Chondrocyte (in vitro differentiated cells): ENCODE measurements at places on chromosomes 12 and 14. TPM values are rescaled to one million over a fixed set of nuclear protein-coding genes. Genes with fewer than 3 reads are reported as not detected.

The LRRK2 gene
- 0.05 to 0.36 TPM (median 0.35 TPM) in 3 replicates for total RNA-seq

The SLC25A47 gene
- not detected in 3 replicates for total RNA-seq

The CDK17 gene
- total RNA-seq = 26.8 to 28.5 TPM (median 26.9 TPM) in 3 replicates

The OAS1 gene
- not detected in 3 replicates for total RNA-seq

The TCL1B gene
- total RNA-seq = not detected in 3 replicates

The ZCCHC8 gene
- 16.8 to 21.8 TPM (median 20.2 TPM) in 3 replicates for total RNA-seq

The TPH2 gene
- not detected in 3 replicates for total RNA-seq

The DAO gene
- total RNA-seq = not detected in 3 replicates

The ISM2 gene
- total RNA-seq = 0.20 to 0.26 TPM in 2 of 3 replicates, not detected in the other

The HECTD4 gene
- total RNA-seq = 40.7 to 57.0 TPM (median 42.7 TPM) in 3 replicates

The FGD6 gene
- total RNA-seq = 8.6 to 9.6 TPM (median 9.0 TPM) in 3 replicates

The GPX2 gene
- total RNA-seq = not detected in 3 replicates

The NOXRED1 gene
- total RNA-seq = 0.18 to 0.37 TPM (median 0.27 TPM) in 3 replicates

The TMEM52B gene
- not detected in 3 replicates for total RNA-seq

The C14orf39 gene
- total RNA-seq = 0.36 to 0.60 TPM (median 0.44 TPM) in 3 replicates

The CPM gene
- total RNA-seq = 0.29 to 1.3 TPM (median 0.67 TPM) in 3 replicates

The ZNF410 gene
- total RNA-seq = 34.8 to 40.1 TPM (median 39.7 TPM) in 3 replicates

The ASCL1 gene
- not detected in 3 replicates for total RNA-seq

The PUS7L gene
- 6.9 to 14.1 TPM (median 7.7 TPM) in 3 replicates for total RNA-seq

The LARP4 gene
- total RNA-seq = 38.9 to 40.4 TPM (median 39.2 TPM) in 3 replicates

The SUPT16H gene
- 55.8 to 77.2 TPM (median 57.7 TPM) in 3 replicates for total RNA-seq

The CLECL1 gene
- not detected in 3 replicates for total RNA-seq

The KRT75 gene
- total RNA-seq = not detected in 3 replicates

The SDS gene
- not detected in 3 replicates for total RNA-seq

The SIX6 gene
- total RNA-seq = not detected in 3 replicates

The TAS2R42 gene
- total RNA-seq = not detected in 3 replicates

The SERPINA10 gene
- not detected in 3 replicates for total RNA-seq

The OR11H6 gene
- total RNA-seq = not detected in 3 replicates

The CMAS gene
- total RNA-seq = 26.1 to 28.5 TPM (median 27.0 TPM) in 3 replicates

The DDN gene
- 0.10 to 0.74 TPM (median 0.72 TPM) in 3 replicates for total RNA-seq

The CTSG gene
- not detected in 3 replicates for total RNA-seq

The MYF6 gene
- total RNA-seq = not detected in 3 replicates

The POTEG gene
- not detected in 3 replicates for total RNA-seq

The ITPK1 gene
- total RNA-seq = 27.7 to 31.2 TPM (median 28.2 TPM) in 3 replicates

The SLC7A7 gene
- total RNA-seq = 0.46 to 1.5 TPM (median 1.5 TPM) in 3 replicates

The FAM90A1 gene
- total RNA-seq = not detected in 3 replicates

The LALBA gene
- total RNA-seq = not detected in 3 replicates

The PLBD1 gene
- total RNA-seq = 2.4 to 5.5 TPM (median 4.1 TPM) in 3 replicates

The TAS2R46 gene
- total RNA-seq = 0.51 to 1.1 TPM (median 0.70 TPM) in 3 replicates

The LMO3 gene
- total RNA-seq = 0.31 to 0.57 TPM in 2 of 3 replicates, not detected in the other

The NFE2 gene
- not detected in 3 replicates for total RNA-seq

The RD3L gene
- not detected in 3 replicates for total RNA-seq

The CNTN1 gene
- total RNA-seq = 1.6 to 4.1 TPM (median 1.8 TPM) in 3 replicates
